ENCODE measurements at places on chromosomes 16 and 17.

DNA sequence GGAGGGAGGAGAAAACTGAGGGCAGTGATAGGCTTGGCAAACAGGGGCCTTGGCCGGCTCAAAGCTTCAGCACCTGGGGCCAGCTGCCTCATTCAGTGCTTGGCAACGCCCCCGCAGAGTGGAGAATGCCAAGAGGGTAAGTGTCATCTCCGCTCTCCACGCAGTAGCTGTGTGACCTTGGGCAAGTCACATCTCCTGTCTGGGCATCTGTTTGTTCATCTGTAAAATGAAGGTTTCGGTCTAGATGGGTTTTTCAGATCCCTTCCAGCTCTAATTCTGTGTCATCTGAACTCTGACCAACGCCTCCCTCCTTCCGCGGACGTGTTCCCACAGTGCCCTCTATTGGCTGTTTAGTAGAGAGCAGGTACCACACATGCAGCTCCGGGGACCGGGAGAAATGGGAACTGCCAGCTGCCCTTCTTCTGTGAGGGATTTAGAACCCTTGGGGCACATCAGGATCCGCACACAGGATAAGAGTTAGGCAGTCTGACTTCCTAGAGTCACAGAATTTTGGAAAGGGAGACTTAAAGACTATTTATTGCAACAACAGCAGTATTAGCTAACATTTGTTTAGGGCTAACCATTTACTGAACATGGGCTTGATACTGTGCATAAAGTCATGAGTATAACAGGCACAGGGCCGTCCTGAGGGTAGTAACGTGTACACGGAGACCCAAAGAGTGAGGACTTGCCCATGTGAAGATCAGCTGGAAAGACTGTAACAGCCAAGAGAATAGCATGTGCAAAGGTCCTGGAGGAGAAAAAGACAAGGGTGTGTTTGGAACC is 26.8 kb downstream of the GP2 start:
- peak; percentile 61 for DNase-seq

DNA sequence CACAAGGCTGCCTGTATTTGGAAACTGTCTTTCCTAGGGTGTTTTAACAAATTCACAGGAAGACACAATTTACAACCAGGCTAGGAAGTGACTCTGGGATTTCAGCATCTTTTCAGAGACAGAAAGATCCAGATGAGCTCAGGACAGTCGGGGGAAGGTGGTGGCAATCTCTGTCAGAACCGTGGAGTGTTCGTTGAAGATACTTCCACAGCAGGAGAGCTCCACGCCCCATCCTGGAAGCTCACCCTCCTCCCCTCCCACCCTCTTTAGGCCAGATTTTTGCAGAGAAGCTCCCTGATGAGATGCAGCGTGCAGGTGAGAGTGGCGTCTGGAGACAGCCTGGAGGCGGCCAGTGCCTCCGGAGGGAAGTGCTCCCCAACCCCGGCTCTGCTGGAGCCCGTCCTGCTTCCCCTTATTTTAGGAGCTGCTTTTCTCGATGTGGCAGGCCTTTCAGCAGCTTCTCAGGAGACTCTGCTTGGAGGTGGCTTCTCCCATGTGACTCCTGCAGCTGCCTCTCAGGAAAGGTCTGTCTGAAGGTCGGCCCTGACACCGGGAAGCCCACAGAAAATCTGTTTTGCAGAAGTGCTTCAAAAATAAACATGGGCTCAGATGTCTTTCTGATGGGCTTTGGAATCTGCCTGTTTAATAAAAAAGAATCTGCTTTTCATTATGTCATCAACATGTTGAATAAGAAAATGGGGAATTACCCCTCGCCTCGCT is 186.4 kb upstream of the CHMP6 start:
- no peak for DNase-seq

GRCh38 chr17:81487487-81488275 is 24.9 kb downstream of the ACTG1 start:
- DNase-seq: peak; percentile 79

GRCh38 chr17:50688245-50688644 is 19.5 kb downstream of the ANKRD40 start:
- no peak for DNase-seq

GRCh38 chr16:27189335-27189972 is 13.9 kb upstream of the KDM8 start:
- DNase-seq: no peak
